Activated naive CD8-positive, alpha-beta T cell treated with anti-CD3 and anti-CD28 coated beads, Interleukin-2, amount 50 U/mL, for 24 hours (primary cell): ENCODE measurements at places on chromosomes 16 and 17.
A peak's percentile ranks its signal among the peaks of the same experiment; 100 is the strongest.

DNA sequence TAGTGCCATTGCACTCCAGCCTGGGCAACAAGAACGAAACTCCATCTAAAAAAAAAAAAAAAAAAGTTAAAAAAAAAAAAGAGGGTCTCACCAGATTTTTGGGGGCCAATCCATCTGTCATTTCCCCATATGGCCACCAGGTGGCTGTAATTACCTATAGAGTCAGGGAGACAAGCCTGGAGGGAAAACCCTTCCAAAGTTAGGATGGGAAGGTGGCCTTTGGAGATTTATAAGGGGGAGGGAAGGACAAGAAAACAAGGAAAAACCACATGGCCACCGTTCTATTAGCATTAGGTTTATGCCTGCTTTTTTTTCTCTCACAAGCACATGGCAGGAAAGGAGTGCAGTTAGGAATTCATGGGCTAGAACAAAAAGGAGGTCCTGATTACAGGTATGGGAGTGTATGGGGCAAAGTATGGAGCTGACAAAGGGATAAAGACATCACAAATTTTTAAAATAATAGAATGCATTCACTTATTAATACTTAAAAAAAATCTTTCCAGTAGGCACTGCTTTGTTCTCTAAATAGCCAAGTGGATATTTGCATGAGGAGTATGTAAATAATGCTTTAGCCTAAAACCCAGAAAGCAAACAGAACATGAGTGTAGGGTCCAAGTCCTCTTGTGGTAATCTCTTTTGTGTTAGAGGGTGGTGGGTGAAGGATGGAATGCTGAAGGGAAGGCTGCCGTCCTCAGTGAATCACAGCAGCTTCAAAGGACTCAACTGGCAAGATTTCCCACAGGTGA is 5.1 kb downstream of the CYB5D1 start:
- peak; percentile 61 for DNase-seq

- no peak for DNase-seq
These were observed 1.3 kb downstream of the C17orf67 start for GRCh38 chr17:56832446-56832845.

DNA sequence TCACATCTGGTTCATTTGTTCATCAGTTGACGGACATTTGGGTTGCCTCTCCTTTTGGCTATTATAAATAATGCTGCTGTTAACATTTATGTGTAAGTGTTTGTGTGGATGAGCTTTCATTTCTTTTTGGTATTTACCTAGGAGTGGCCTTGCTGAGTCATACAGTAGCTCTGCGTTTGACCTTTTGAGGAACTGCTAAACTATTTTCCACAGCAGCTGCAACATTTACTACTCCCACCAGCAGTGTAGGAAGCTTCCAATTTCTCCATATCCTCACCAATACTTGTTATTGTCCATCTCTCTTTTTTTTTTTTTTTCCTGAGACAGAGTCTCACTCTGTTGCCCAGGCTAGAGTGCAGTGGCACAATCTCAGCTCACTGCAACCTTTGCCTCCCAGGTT is 20.7 kb upstream of the PLCG2 start:
- no peak for DNase-seq

DNA sequence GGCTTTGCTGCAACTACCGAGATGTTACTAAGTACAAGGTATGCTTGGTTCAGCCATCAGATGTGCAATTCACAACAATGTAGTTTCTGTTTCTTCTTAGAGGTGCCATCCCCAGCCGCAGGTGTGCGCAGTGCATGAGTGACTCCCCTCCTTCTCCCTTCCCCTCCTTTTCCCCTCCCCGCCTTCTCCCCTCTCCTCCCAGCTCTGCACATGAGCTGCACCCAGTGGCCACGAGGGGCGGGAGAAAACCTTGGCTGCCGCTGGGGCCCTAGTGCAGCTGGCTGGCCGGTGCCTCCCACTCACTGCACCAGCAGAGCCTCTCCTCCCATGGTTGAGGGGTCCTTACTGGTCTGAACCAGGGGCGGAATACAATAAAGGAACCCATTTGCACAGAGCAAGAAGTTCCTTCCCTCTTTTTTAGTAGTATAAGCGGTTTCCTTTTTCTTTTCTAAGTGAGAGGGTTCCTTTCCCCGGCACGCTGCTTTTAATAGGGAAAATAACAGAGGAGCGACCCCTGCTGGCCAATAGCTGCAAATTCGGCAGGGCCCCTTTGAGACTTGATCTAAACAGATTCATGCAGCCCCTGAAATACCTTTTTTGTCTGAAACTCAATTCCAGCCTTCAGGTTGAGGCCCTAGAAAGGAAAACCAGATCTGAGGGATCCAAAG is 7.8 kb upstream of the CCL15 start:
- no peak for DNase-seq

- peak; percentile 51 for DNase-seq
These were observed 6.7 kb upstream of the KRT31 start for GRCh38 chr17:41404024-41404671.

GRCh38 chr16:80812593-80812992 is 8.2 kb upstream of the CDYL2 start:
- DNase-seq = no peak

DNA sequence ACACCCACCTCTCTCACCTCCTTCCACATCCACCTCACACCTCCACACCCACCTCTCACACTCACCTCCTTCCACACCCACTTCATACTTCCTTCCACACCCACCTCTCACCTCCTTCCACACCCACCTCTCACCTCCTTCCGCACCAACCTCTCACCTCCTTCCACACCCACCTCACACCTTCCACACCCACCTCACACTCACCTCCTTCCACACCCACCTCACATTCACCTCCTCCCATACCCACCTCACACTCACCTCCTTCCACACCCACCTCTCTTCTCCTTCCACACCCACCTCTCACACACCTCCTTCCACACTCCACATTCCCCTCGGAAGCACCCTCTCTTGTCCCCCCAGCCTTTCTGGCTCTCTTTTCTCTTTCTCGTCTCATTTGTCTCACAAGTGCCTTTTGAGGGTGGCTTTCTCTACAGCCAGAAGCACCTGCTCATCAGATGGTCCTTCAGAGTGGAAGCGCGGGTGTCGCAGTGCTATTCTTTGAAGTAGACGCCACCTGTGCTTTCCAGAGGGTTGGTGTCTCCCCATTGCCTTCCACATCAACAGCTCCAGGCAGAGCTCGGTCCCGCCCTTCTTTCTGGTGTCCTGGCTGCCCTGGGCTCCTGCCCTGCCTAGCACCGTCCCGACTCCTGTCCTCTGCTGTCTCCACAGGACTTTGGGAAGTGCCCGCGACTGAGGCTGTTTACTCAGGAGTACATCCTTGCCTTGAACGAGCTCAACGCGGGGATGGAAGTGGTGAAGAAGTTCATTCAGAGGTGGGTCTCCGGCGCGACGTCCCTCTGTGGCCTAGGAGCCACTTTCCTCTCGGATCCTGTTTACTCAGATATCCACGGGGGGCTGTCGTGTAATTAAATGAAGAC is 109.4 kb upstream of the PLCG2 start:
- DNase-seq = no peak

- no peak for DNase-seq
These were observed 23.3 kb upstream of the CCL1 start for GRCh38 chr17:34386343-34386696.

- DNase-seq = peak; percentile 81
These were observed at the start of gene SREBF1 for GRCh38 chr17:17836818-17837379. TSS of gene SREBF1 (minus strand) at chr17:17836986. CDS start at chr17:17836817, 169 bp downstream.

GRCh38 chr17:59439262-59439661 is 107.8 kb downstream of the YPEL2 start:
- DNase-seq = no peak

- DNase-seq = no peak
These were observed 143.2 kb upstream of the CDH5 start for GRCh38 chr16:66223176-66223780.

DNA sequence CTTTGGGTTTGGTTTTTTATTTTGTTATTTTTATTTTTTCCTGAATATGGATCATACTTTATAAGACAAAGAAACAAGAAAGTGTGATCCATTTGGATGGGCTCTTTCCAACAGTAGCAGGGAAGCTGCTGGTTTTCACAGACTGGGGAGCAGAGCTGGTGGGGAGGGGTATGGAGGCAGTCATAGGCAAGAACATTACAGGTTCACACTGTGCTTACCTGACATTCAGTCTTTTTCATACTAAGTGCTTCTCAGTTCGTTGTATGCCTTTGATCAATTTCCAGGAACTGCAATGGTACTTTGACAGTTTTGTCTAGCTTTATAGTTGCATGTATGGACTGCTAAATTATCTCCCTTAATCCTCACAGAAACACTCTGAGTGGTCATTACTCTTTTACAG is 27.7 kb downstream of the BEAN1 start:
- DNase-seq = no peak

DNA sequence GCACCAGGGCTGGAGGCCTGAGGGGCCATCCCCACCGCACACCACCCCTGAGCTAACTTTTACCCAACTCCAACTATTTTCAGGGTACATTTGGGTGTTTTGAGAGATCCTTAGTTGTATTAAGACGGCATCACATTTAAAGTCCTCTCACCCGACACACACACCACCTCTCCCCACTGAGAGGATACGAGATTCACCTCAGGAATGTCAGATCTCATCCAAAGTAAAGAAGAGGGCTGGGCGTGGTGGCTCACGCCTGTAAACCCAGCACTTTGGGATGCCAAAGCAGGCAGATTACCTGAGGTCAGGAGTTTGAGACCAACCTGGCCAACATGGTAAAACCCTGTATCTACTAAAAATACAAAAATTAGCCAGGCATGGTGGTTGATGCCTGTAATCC is 88.4 kb downstream of the RBFOX3 start:
- DNase-seq = no peak

GRCh38 chr16:6027733-6028132 is 930.1 kb upstream of the EEF2KMT start:
- DNase-seq = no peak

GRCh38 chr17:48961516-48962233 is 6.7 kb downstream of the GIP start:
- DNase-seq = no peak

DNA sequence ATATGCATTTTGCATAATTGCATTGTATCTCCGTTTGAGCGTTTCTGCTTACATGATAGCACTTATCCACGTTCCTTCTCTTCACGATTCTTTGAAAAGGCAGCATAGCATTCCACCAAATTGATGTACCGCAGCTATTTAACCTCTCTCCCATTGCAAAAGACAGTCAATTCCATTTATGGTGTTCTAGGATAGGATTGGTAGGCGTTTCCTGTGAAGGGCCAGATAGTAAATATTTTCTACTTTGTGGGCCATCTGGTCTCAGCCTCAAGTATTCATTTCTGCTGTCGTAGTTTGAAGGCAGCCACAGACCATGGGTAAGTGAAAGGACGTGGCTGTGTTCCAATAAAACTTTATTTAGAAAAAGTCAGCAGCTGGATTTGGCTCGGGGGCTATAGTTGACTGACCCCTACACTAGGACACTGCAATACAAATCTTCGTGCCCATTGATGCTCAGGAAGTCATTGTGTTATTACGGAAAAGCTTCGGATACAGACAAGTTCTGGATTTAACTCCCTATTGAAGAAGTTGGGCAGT is 10.1 kb downstream of the SNX29 start:
- no peak for DNase-seq

DNA sequence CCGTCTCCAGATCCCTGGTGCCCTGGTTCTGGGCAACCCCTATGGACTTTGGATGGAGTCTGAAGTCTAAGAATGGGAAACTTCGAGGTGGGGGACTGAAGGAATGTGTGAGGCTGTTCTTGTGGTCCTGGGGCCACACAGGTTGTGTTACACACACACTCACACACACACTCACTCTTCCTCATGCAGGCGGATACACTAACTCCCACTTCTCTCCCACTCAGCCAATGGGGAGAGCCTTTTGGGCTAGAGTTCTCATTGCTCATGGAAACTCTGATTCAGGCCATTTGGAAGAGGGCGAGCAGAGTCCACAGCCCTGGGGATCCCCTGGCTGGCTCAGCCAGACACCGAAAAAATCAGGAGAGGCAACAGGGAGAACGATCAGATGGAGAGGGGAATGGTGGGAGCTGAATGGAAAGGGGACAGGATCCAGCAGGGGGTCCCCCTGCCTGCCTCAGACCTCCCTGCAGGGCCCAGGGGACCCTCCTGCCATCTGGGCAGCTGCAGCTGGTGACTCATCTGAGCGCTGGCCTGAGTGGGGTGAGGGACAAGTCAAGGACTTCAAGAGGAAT is 9.1 kb downstream of the IGFBP4 start:
- DNase-seq = peak; percentile 30

DNA sequence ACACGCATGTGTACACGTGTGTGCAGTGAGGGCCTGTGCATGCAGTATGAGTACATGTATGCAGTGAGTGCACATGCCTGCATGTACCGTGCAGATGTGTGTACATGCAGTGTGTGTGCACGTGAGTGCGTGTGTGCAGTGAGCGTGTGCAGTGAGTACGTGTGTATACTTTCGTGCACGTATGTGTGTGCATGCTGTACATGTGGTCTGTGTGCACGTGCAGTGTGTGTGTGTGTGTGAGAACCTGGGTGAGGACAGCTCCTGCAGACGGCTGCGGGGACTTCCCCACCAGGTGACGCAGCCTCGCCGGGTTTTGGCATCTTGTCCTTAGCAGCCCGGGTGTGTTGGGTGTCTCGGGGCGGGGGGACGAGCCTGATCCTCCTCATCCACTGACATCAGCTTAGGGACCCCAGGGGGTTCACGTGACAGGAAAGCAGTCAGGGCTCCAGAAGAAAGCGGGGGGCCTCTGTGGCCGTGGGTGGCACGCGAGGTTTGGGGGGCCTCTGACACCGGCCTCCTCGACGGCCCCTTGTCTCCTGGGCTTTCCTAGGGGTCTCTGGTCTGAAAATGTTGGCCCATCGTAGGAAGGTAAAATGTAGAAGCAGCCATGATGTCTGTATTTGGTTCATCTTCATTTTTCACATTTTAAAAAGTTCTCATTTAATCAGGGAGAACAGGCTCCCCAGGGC is 119.6 kb upstream of the ZNF750 start:
- DNase-seq = no peak

DNA sequence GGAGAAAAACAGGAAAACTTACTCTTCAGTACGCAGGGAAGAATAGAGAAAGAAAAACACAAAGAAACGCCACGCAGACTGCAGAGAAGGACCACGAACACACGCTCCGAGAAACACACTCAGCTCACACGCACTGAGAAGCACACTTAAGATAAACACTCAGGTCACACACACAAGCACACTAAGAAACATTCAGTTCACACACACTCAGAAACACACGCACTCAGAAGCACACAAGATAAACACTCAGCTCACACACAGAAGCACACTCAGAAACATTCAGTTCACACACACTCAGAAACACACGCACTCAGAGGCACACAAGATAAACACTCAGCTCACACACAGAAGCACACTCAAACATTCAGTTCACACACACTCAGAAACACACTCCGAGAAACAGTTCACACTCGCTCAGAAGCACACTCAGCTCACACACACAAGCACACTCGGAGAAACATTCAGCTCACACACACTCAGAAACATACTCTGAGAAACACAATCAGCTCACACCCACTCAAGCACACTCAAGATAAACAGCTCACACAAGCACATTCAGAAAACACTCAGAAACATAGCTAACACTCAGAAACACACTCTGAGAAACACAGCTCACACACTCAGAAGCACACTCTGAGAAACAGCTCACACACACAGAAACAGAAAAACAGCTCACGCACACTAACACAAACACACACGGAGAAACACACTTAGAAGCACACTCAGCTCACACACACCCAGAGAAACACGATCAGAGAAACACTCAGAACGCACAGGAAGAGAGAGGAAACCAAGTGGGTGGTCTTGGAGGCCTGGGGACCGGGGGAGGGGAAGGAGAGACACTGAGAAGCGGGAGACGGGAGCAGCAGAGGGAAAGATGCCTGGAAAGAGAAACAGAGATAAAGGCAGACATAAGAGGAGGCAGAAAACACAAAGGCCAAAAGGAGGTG is 908 bp downstream of the TMEM98 start:
- no peak for DNase-seq

- no peak for DNase-seq
These were observed 18.8 kb upstream of the SLC38A10 start for GRCh38 chr17:81313776-81314397.
